Gastroesophageal sphincter (tissue), 4 donors: ENCODE measurements at places on chromosomes 3 and 15. TPM values are rescaled to one million over a fixed set of nuclear protein-coding genes. Genes with fewer than 3 reads are reported as not detected.

- ATAC-seq = no peak
These were observed 103.3 kb downstream of the STT3B start for GRCh38 chr3:31636049-31636448.

The AGBL1 gene
- total RNA-seq = 0.13 TPM

DNA sequence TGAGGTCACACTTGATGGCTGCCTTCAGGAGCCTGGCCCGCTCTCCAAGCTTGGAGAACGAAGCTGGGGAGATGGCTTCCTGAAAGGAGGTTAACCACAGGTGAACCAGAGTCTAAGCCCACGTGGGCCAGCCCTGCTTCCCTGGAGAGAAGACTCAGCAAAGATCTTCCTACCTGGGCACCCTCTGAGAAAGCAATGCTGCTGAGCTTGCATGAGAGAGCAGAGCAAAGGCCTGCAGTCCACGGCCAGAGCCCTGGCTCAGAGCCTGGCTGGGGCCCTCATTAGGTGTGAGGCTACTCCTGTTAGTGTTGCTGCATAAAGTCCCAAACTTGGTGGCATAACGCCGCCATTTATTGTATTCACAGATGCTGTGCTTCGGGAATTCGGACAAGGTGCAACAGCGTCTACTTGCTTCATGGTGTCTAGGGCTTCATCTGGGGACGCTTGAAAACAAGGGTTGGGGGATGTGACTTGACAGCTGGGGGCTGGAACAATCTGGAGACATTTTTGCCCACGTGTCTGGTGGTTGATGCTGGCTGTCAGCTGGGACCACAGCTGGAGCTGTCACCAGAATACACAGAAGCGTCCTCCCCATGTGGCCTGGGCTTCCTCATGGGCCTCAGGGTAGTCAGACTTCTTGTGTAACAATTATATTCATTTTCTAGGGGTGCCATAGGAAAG, 87.9 kb upstream of the MEF2A start:
- ATAC-seq = no peak

- ATAC-seq = no peak
These were observed 236.8 kb downstream of the TLE3 start for GRCh38 chr15:69860921-69861320.

GRCh38 chr15:70197945-70198361, 100.2 kb upstream of the TLE3 start:
- ATAC-seq = no peak

DNA sequence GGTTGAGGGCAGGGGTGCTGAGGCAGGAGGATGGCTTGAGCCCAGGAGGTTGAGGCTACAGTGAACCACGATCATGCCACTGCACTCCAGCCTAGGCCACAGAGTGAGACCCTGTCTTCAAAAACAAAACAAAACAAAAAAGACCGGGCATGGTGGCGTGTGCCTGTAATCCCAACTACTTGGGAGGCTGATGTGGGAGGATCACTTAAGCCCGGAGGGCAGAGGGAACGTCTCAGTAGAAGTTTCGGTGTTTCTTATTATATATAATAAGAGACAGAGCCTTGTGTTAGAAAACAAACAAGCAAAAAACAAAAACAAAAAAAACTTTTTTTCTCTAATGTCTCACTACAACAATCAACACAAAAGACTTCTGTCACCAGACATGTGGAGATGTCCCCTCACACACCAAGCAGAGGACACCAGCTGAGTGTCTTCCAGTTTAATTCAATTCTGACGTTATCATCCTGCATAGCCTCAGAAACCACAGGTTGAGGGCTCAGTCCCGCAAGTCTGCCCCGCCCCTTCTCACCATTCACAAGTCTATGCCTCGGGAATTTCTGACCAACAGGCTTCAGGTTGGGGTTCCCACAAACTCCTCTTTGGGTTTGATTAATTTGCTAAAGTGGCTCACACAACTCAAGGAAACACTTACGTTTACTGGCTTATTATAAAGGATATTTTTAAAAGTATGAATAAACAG, 24.0 kb upstream of the EIF4A2 start:
- ATAC-seq = no peak

DNA sequence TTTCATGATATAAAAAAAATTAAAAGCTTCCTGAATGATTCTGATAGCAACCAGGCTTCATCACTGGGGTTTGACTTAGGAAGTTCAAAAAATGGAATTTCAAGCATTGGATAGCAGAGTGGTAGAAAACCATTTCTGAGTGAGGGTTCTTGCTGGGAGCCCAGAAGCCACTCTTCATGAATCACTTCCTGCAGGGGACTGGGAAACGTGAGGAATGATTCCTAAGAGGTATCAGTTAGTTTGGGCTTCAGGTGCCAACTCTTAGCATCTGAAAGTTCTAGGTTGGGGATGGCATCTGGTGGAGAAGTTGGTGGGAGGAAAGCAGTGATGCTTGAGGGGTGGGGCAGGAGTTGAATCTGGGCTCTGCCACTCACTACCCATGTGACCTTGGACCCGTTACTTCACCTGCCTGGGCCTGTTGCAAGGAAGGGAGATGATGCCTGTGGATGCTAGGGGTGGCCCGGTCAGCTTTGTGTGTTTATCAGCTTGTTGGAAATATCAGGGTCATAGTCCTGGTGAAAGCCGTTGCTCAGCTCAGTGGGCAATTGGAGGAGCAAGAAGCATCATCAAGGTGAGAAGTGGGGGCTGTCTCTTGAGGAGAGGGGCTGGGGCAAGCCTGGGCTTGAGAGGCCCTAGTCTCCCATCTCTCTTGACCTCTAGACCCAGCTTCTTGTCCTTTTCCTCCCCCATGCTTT, 37.0 kb upstream of the TNFAIP8L3 start:
- ATAC-seq = no peak

DNA sequence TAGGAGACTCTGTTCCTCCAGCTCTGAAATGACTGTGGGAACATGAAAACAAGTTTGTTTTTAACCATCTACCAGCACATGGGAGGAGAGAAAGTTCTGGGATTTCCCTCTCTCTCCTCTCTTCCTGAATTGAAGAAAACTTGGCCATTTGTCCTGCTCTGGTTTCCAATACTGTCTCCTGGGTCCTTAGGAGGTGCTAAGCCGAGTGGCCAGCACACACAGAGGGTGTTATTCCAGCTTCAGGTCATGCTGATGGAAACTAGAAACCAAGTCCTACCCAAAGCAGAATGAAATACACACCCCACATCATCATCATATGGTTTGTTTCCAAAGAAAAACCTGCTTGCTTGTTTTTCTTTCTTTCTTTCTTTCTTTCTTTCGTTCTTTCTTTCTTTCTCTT, 172.7 kb downstream of the RPLP1 start:
- ATAC-seq = no peak

GRCh38 chr3:153553605-153553945, 391.5 kb downstream of the RAP2B start:
- no peak for ATAC-seq

GRCh38 chr3:55431041-55431440, 56.1 kb downstream of the WNT5A start:
- ATAC-seq = no peak

DNA sequence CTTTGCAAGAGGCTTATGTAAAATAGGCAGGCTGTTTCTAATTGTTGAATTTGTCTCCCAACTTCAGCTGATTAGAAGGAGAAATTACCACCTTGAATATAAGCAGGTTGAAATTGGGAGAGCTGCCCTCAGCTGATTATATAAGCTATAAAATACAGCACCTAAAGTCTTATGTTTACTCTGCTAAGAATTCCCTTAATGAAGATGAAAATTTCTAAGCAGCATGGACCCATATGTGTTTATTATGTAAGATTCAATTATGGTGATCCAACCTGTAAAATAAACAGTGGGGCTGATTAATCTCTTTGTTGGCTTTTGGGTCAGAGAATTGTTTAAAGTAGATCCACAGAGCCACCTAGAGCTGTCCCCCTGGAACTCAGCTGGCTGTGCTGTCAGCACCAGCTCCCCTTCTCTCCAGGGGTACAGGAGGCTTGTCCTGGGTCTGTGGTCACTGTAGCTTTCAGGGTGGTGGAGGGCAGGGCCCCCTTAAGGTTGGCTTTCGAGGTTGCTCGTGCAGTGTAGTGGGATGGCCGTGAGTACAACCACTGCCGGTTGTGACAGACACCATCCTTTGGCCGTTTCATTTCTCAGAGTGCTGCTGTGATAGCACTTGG, 9.5 kb downstream of the SLCO3A1 start:
- ATAC-seq = no peak

The GRK7 gene
- not detected for total RNA-seq

The AHSG gene
- not detected for total RNA-seq

DNA sequence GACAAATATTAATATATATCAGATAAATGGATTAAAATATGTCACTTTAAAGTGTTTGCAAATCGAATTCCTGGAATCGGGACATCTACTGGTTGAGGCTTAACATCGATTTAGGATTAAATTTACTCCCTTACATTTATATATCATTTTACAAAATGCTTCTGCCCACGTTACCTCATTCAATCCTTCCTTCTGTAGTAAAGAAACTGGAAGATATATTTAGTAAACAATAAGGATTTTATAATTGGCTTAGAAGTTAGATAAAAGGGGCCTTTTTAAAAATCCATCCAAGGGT, 1.3 kb downstream of the CLPX start:
- ATAC-seq = no peak

DNA sequence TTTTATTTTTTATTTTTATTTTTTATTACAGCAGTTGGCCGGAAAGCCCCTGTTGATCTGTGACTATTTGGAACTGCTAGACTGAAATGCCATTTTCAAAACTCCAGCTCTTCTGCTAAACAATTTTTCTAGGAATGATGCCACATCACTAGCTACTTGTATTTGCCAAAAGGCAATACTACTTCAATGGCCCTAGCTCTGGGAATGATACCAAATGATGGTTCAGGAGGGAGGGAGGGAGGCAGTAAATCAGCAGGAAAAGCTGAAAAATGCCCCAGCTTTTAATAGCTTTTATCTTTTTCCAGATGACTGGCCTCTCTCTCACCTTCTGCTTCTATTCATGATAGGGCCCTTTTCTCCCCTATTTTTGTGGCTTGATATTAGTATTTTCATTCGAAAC, 2.6 kb upstream of the CHL1 start:
- ATAC-seq = no peak

DNA sequence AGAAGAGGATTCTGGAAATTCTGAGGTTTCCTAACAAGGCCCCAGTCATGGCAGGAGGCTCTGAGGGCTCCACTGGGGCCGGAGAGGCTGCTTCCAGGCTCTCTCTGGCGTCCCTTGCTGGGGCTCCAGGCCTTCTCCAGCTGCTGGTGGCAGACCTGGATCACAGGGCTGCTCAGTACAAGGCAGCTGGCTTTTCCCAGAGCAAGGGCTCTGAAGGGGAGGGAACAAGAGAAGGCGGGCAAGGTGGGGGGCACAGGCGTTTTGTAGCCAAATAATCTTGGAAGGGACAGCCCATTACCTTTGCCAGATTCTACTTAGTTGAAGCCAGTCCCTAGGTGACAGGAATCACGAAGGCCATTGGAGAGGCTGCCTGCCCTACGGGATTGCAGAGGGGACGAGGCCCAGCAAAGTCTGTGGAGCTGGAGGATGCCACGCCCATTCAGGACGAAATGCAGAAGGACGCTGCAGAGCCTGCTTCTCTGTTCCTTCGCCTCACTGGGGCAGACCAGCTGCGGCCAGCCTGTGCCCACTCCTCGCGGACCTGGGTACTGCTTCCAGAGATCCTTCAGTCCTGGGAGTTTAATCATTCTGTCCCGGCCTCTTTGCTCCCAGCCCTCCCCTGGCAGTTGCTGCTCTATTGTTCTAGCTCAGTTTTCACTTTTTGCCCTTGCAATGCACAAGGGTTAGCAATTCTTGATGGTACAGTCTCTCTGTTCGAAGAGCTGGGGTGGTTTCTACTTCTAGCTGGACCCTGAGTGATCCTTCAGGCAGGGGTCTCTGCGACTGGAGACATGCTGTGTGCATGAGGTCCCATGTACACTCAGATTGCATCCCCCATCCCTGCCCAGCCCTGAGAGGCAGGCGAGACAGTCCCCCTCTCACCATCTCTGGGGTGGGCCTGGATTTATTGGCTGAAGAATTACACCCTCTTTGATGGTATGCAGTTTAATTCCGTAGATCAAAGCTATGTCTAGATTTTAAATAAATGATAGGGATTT, 149.3 kb upstream of the MEF2A start:
- no peak for ATAC-seq

GRCh38 chr15:71127083-71127482, 11.8 kb downstream of the THSD4 start:
- ATAC-seq = no peak

DNA sequence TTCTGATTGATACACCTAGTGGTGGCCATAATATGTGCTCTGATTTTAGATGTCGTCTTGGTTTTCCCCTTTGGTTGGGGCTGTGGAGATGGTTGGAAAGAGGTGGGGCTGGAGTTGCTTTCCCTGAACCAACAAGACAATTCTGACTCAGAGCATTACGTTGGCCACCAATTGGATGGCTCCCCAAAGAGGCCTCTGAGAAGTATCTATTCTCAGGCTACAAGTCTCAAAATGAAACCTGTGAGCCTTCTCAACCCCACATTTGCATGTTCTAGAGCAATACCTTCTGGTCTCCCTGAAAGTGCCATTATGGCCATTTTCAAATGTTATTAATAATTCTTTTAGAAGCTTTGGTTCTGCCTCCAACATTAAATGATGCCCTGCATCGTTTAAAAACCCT, 188.4 kb upstream of the WNT5A start:
- no peak for ATAC-seq

DNA sequence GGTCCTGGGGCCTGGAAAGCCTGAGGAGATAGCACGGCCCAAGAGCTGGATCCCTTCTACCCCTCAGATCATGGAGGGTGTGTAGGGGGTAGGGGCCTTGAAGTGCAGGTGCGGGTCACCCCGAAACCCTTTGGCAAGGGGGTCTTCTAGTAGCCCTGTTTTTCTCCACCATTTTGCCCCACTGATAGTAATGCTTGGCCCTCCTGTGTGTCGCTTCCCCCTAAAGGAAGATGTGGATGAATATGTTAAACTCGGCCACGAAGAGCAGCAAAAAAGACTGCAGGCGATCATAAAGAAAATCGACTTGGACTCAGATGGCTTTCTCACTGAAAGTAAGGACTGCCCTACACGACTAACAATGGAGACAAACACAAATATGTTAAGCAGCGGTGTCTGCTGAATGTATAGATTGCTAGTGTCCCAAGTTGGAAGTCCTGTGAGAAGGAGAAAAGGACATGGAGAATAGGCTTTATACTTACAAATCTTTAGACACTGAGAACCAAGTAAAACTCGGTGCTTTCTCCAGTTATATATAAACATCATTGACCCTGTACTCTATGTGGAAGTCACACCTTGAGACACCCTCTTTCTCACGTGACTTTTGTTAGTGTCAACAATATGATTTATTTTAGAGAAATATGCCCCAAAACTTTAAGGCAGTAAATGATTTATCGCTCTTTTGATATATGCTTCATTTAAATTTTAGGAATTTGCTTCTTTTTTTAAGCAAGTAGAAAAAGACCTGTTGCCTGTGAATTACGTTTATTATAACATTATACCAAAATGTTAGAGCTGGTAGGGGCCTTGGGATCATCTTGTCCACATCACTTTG, 802 bp downstream of the RCN2 start:
- ATAC-seq = no peak

DNA sequence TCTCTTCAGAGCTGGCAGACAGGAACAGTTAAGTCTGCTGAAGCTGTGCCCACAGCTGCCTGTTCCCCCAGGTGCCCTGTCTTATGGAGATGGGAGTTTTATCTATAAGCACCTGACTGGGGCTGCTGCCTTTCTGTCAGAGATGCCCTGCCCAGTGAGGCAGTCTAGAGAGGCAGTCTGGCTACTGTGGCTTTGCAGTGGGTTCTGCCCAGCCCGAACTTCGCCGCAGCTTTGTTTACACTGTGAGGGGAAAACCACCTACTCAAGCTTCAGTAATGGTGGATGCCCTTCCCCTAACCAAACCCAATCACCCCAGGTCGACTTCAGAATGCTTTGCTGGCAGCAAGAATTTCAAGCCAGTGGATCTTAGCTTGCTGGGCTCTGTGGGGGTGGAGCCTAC, 91.2 kb downstream of the SLC25A26 start:
- ATAC-seq = no peak
